NCI-H1417 (cell line): ENCODE measurements at places on chromosomes 1 and 21.
A peak's percentile ranks its signal among the peaks of the same experiment; 100 is the strongest.

DNA sequence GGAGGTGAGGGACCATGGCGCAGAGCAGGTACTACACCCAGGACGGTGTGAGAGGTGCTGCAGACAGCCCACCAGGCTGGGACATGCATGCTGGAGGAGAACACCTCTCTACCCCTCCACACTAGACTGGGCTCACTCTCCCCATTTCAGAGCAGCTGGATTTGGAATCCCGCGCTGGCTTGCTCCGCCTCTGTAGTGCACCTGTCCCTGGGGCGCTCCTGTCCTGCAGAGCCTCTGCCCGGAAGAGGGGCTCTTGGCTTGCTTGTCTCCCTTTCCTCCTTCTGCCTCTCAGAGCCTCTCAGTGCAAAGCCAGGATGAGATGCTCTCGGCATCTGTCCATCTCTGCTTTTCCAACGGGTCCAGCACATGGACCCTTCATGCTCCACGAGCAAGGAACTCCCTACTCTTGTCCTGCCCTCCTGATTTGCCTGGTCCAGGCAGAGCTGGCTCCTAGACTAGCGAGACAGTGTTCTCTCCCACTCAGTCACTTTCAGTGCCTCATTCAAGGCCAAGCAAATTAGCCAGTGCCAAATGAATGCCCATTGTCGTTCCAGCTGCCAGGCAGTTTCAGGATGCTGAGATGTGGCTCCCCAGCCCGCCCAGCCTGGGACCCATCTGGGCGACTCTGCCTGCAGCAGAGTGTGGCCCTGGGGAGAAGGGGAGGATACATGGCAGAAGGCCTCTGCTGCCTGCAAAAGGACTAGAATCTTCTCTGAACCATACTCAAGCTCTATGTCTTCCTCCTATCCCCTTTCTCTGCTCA lies 33.7 kb downstream of the CDCA8 start:
- DNase-seq: no peak

GRCh38 chr1:154923695-154924094 lies 12.8 kb downstream of the PMVK start:
- no peak for DNase-seq

GRCh38 chr21:38490411-38491020 lies 7.8 kb downstream of the ERG start:
- DNase-seq: no peak

DNA sequence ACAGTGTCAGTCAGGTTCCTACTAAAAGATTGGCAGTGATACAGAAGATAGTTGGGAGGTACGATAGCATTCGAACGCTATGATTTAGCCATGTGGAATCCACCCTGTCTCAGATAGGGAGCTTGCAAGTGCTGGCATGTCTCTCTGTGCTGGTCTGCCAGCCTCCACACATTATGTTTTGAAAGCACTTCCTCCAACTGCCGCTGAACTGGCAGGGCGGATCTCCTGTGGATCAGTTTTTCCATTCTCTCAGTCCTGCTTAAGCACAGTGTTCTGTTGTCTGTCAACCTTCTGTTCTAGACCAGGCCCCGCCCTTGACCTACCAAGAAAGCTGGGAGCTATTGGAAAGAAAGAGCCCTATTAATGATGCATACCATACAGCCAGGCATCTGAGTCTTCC lies 65.5 kb upstream of the PALMD start:
- no peak for DNase-seq

DNA sequence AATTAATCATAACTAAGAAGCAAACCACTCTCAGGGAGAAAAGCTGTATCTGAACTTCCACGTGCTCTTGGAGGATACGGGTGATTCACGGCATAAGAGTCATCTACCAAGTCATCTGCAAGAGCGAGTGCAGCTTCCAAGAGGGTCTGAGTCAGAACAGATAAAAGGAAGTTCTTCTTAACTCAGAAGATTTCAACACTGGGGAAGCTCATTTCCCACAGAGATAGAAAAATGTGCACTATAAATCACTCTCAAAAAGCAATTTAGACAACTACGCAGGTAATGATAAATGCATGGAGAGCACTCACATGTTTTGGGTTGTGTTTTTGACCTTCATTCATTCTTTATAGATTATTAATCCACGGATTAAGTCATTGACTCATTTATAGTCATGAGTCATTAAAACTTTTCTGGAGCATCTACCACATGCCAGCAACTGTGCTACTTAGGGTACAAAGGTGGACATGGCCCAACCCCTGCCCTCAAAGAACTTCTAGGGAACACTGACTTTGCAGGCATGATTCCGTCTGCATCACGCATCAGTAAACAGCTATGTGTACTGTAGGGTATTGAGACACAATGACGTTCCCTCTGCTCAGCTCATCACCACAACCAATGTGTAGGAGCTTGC lies 20.8 kb downstream of the KCNJ15 start:
- no peak for DNase-seq

DNA sequence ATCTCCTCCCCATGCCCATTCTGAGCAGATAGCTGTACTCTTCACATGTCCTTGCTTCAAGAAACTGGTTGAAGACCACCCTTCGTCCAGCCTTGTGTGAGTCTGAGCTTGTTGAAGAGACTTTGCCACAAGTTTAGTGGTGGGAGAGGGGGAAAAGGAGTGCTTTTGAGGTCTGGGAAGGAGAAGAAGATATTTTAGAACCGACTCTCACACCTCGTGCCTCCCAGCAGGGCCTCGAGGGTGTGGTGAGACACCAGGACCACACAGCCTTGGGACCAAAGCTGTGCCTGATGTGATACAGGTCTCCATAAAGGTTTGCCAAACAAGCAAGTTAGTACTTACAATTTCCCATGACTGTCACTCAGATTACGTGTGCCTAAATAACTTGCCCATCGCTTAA lies 201.8 kb downstream of the DYRK1A start:
- no peak for DNase-seq

DNA sequence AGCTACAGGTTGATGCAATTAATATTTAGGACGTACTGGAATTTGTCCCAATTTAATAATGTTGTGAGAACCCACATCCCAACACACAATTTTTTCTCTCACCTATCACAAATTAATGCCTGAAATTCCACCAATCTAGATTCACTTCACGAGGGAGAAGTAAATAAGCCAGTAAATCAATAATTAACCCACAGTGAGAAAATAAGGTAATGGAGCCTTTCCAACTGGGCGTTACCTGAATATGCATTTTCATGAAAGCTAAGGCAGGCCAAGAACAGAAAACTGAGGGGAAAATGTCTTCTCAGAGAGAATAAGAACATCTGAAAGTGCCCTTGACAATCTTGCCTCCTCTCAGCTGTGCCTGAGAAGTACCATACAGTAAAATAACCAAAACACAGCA lies 240.8 kb upstream of the NR5A2 start:
- DNase-seq: no peak

GRCh38 chr1:58934706-58935105 lies 150.9 kb upstream of the JUN start:
- DNase-seq: no peak

- no peak for DNase-seq
These were observed 157.8 kb upstream of the JUN start for GRCh38 chr1:58941471-58942289.

DNA sequence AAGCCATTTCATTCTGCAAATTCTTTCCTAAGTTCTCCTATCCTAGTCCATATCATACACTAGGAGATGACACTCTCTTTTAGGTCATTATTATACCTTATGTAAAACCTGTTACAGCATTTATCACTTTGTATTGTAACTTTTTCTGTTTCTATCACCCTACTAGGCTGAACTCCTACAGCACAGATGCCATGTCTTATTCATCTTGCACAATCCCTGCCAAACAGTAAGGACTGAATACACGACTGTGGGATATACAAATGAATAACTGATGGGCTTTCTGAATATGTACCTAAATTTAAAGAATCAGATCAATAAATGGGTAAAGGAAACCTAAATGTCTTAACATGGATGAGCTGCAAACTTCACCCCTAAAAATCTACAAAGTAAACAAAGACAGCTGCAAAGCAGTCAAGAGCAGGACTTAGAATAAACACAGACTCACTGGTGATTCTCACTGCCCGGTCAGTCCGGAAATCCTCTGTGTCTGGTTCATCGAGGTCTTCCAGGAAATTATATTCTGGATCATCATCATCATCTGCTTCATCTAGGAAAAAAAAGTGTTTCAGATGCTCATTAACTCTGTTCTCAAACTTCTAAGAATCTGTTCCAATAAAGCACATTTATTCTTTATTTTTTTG lies 62.3 kb downstream of the GON4L start:
- no peak for DNase-seq

DNA sequence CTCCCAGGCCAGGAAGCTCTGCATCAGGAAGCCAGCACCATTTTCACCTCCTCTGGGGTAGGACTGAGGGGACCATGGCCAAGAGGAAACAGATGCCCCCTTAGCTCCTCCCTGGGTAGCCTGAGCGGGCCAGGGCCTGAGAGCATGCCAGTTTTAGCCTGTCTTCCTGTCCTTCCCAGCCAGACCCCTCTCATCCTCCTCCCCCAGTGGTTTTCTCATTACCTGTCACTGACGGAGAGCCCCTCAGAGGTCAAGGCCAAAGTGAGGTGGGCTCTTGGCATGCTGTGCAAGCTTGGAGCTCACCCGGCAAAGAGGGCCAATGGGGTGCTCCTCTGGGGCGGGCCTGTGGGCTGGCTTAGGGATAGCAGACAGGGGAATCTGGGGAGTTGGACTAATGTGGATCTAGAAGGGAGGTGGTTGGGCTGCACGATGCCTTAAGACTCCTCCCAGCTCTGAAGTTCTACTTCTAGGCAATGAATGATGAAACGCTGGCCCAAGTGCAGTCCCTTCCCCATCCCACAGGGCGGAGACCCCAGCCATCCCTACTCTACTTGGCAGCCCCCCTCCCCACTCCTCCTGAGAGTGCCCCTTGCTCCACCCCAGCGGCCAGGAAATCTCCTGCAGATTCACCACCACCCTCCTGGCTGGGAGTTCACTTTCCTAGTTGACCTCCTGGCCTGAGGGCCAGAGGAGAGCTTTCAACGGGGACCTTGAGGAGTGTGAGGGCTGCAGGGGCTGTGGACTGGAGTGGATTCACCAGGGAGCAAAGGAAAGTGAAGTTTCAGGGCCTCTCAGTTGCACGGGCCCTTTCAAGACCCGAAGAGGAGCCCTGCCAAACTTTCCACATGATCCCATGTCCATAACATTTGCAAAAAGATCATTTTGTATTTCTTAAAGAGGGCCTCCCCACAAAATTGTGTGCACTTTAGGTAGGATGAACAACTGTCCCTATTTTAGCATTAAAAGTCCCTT lies 9.4 kb upstream of the LMNA start:
- DNase-seq: no peak

GRCh38 chr21:36725793-36726386 lies 27.0 kb downstream of the SIM2 start:
- no peak for DNase-seq

- no peak for DNase-seq
These were observed 123.0 kb downstream of the DYRK1A start for GRCh38 chr21:37489553-37489952.

- no peak for DNase-seq
These were observed 9.5 kb downstream of the WNT9A start for GRCh38 chr1:227938276-227938675.

DNA sequence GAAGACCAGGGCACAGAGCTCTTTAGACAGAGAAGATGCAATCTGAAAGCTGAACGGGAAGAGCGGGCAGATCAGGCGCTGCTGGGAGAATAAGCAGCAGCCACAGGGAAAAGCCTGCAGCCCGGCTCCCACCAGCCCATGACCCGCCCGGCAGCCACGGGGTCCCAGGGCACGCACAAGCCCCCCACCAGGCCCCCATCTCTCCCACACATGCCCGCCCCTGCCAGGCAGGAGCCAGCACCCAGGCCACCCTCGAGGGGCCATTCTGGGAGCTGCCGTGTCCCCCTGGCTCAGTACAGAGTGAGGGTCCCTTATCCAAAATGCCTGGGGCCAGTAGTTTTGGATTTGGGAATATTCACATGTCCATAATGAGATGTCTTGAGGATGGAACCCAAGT lies 16.3 kb downstream of the SLC19A1 start:
- DNase-seq: no peak

- DNase-seq: no peak
These were observed 10.8 kb downstream of the SLC45A3 start for GRCh38 chr1:205669341-205670149.

- DNase-seq: peak; percentile 92
These were observed 211.6 kb upstream of the POU3F1 start for GRCh38 chr1:38258085-38258627.

GRCh38 chr1:27531959-27532685 lies 42.2 kb upstream of the WASF2 start:
- no peak for DNase-seq

DNA sequence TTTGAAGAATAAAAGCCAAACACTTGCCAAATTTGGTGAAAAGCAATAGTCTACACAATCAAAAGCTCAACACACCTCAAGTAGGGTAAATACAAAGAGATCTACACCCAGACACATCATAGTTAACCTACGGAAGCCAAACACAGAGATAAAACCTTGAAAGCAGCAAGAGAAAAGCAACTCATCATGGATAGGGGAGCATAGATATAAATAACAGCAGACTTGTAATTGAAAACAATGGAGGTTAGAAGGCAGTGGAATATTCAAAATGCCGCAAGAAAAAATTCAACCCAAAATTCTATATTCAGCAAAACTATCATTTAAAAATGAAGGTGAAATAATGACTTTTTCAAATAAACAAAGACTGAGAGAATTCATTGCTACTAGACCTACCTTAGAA lies 105.1 kb downstream of the ITSN1 start:
- DNase-seq: no peak

DNA sequence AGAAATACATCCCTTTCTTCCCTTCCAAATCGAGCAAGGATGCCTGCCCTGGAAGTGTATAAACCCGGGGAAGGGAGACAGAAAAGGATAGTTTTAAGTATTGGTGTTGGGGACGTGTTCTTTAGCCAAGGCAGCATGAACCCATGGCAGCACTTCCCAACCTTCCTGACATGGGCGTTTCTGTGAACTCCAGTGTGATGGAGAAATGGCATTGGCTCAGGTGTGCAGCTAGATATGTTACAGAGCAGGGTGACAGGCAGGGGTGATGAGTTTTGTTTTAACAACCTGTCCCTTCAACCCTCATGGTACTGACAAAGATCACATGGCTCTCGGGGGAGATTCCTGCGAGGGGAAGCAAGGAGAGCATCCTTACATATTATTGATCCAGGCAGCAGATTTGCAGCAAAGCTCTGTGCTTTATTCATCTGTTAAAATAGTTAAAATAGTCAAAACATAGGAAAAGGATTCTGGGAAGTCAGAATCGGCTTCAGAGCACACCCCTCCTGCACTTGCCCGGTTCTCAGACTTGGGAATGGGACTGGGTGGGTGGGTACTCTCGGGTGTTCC lies 4.0 kb downstream of the MX1 start:
- DNase-seq: no peak
